NCI-H2029 treated with DMSO at 0.1 percent for 48 hours (cell line): ENCODE measurements at places on chromosomes 13 and 19.

DNA sequence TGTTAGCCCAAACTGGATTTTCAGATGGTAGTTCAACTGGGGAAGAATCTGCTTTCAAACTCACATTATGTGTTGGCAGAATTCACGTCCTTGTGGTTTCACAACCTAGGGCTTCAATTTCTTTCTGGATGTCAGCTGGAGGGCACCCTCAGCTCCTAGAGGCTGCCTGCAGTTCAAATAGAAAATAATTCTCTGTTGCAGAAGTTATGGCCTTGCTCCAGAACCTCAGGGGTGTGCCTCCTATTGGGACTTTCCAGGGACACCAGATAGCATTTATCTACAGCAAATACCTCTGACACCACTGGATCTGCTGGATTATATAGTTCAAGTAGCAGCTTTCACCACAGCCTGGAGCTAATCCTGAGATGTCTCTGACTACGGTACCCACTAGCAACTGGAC, 11.8 kb upstream of the RB1 start:
- no peak for DNase-seq

DNA sequence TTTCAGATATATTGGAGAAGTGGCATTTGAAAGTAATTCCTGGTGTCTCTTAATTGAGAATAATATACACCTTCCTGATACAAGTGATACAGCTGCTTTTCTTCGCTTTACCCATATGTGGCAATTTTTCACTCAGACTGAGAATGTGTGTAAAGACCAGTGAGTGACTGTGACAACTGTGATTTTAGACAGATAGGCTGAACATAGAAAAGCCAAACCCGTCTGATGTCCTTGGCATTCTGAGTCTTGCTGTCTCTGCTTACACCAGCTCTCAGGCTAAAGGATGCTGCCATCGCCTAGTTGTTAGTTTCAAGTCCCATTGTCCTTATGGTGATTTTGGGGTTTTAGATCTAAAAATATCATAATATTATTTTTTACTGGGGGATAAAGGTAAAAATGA, 492.6 kb downstream of the RFC3 start:
- no peak for DNase-seq

- no peak for DNase-seq
These were observed 11.1 kb upstream of the ATP12A start for GRCh38 chr13:24668955-24669582.

DNA sequence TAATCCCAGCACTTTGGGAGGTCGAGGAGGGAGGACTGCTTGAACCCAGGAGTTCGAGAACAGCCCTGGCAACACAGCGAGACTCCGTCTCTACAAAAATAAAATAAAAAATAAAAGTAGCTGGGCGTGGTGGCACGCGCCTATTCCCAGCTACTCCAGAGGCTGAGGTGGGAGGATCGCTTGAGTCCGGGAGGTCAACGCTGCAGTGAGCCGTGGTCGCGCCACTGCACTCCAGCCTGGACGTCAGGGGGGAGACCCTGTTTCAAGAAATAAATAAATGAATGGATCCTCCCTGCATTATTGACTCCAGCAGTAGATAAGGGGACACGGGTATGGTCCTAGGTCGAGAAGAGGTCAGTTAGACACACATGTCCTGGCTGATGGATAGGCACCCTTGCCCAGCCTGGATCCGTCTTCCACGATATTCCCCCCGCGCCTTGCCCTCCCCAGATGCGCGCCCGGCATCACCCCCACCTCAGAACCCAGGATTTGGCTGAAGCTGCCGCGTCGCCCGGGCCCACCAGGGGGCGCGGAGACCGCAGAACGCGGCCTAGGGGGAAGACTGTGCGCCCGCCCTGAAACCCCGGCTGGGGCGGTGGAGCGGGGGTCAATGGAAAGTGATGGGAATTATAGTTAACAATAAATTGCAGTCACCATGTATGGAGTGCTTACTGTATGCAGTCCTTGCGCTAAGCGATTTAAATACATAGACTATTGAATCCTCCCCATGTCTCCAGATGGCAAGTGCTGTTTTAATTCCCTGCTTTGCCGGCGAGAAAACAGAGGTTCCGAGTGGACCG, 2.1 kb upstream of the HOOK2 start:
- peak; percentile 38 for DNase-seq

DNA sequence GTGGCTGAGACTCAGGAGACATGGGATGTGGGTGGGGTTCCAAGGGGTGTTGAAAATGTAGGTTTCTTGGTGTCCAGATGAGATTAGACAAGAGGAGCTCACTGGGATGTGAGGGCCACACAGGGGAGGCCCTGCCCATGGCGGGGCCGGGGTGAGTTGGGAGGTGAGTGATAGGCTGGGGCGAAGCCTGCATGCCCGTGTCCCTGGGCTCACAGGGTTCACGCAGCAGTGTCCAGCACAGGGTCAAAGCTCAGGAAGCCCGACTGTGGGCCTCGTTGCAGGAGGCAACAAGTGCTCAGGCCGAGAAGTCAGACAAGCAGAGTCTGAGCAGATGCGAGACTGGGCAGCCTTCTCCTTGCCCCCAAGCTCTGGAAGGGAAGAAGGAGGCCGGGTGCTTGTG, 27.2 kb downstream of the CCDC8 start:
- no peak for DNase-seq

DNA sequence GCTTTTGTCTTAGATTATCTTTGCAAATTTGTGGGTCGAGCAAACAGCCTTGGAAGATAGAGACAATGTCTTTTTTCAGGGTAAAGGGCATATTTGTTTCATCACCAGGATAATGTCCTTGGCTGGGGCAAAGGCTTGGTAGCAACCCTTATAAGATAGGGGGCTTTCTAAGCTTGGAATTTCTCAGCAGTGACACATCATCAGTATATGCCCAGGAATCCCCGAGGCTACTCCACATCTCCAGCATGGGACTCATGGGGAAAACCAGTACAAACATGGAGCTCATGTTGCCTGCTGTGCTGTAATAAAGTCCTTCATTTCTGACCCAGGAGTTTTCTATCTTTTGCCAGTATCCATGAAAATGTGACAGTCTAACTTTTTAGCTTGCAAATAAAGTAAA, 77.1 kb downstream of the DCLK1 start:
- no peak for DNase-seq

DNA sequence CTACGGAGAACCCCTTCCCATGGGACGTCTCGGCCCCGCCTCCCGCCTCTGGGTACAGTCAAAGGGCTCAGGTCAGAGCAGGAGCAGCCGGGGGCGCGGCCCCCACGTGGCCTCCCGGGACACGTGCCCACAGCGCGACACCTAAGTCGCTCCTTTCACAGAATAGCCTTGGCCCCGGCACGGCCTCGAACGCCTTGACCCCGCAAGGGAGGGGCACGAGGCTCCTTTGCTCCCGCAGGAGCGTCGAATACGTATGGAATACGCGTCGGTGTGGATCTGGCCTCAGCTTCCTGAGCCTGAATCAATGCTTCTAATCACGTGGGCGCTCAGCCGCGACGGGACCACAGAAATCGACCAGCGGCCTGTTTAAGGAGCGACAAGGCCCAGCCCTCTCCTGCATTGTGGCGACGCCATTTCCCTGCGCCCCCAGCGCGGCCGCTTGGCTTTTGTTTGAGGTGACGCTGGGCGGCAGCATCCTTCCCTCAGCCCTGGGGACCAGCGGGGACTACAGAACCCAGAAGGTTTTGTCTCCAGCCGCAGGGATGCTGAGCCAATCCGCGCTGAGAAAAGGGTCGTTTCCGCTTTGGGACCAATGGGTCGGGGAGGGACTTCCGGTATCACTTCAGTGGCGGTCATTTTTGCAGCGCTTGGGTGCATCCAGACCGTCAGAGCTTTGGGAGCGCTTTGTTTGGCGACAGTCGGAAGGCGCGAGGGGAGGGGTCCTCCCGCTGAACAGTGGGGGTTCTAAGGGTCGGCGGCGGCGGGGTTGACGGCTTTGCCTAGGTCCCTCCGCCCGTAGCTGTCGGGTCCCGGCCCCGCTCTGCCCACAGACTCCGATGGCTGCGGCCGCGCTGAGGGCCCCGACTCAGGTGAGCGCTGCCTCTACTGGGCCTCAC, at the start of gene ZIK1:
TSS of gene ZIK1 (plus strand) at position 625 of the 896 bp plus-strand sequence. CDS start at position 837, 212 bp downstream.
- no peak for DNase-seq

GRCh38 chr13:99193152-99193551, 7.5 kb upstream of the UBAC2 start:
- DNase-seq = no peak

GRCh38 chr13:98885600-98885999, 92.3 kb downstream of the DOCK9 start:
- DNase-seq = no peak

- DNase-seq = no peak
These were observed 629.7 kb downstream of the LIG4 start for GRCh38 chr13:107585469-107586180.

DNA sequence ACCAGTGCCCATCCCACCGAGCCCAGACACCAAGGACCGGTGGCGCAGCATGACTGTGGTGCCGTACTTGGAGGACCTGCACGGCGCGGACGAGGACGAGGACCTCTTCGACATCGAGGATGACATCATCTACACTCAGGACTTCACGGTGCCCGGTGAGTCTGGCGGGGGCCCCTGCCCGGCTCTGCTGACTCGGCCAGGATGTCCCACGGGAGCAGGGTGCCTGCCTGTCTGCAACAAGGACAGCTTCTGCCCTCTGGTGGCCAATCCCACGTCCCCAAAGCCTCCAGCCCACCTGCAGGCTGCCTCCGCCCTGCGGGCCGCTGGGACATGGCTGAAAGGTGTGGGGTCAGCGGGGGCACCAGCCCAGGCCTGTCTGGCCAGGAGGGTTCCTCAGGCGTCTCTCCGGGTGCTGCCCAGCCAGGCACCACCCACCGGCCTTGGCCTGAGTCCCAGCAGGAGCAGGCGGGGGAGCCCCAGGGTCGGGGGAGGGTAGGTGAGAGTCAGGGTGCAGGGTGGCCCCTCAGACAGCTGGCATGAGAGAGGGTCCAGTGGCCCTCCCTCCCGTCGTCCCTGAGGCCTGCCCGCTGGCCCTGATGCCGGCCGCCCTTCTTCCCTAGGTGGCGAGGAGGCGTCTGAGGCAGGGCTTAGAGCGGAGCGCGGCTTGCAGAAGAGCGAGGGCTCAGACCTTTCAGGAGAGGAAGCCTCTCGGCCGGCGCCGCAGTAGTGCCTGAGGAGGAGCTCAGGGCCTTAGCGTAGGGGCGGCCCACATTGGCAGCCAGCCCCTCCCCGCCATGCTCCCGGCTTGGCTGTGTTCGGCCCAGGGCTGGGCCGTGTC, 14.6 kb downstream of the CBARP start:
- no peak for DNase-seq

GRCh38 chr19:20423381-20424197, 142.0 kb downstream of the ZNF737 start:
- DNase-seq = peak; percentile 10

DNA sequence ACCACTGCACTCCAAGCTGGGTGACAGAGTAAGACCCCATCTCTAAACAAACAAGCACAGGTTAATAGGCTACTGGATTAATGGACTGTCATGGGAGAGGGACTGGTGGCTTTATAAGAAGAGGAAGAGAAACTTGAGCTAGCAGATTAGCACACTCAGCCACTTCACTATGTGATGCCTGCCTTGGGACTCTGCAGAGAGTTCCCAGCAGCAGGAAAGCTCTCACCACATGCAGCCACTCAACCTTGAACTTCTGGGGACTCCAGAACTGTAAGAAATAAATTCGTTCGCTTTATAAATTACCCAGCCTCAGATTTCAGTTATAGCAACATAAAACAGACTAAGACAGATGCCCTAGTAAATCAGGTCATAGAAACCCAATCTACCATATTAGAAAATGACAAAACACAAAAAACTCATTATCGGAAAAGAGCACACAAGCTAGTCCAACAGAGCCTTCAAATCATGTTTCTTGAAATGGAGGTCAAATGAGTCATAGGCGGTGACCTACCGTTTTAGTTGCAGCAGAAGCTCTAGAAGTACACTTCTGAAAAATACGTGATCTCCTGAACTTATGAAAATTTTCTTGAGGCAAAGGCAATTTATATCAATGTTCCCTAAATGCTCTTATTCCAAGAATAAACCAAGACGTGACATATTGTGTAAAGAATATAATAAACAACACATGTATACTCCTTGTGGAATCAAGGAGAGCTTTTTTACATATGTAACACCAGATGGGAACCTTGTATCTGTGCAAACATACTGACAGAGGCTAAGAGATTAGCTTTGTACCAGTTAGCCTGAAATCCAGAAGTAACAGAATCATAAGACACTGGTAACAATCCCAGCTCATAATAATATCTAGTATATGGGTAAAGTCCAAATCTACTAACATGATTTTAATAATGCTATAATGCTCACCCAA, 340.9 kb upstream of the SGCG start:
- no peak for DNase-seq

- DNase-seq = no peak
These were observed 4.1 kb downstream of the SOX21 start for GRCh38 chr13:94708031-94708859.

DNA sequence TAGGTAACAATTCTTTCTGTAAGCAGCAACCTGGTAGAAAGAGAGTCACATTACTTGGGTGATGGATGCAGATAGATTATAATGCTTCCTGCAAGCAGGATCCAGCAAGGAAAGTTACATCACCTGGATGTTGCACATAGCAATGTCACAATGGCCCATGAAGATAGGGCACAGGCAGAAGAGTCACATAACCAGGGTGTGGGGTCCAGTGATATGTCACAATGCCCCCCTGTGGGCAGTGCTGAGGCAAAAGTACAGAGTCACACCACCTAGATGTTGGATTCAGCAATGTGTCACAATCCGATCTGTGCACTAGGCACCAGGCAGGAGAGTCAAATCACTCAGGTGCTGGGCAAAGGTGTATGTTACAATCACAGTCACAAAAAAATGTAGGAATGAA, 4.0 kb upstream of the ZNF43 start:
- DNase-seq = no peak

DNA sequence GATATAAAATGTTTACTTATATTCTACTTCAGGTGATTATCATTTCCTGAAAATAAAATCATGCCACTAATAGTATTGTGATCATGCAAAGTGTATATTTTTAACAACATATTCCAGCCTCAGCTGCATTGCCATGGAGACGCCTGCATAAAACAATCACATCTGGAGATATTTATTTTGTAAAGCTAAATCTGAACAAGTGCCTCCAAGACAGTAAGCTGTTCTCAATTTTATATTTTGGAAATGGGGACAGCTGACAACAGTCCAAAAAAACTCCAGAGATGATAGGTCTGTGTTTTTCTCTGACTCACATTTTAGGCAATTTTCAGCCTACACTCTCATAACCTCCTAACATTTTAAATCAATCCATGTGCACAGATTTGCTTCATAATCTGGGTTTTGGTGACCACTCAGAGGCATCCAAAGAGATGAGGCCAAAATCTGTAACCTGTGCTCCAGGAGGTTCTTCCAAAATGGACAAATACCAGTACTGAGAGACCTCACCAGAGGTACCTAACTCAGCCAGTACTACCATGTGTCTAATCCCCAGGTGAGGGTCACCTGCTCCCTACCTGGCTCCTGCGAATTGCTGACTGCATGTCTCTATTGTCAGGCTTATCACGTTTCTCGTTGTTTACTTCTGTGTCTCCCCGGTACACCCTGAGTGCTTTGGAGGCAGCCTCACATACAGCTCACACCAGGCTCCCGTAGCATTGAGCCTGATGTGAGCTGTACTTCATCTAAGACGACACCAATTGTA, 62.7 kb downstream of the COL4A1 start:
- DNase-seq = no peak
